ENCODE measurements at places on chromosomes 7 and 10. TPM values are rescaled to one million over a fixed set of nuclear protein-coding genes. Genes with fewer than 3 reads are reported as not detected.

The CALN1 gene
- not detected for total RNA-seq

The CNPY1 gene
- not detected for total RNA-seq

The CFAP43 gene
- total RNA-seq = not detected

The PDZD7 gene
- 0.17 TPM for total RNA-seq

The LMOD2 gene
- not detected for total RNA-seq

The OAT gene
- total RNA-seq = 37.5 TPM

The ODAD2 gene
- total RNA-seq = not detected

The CHN2 gene
- total RNA-seq = 0.70 TPM

The ARPC1A gene
- 88.0 TPM for total RNA-seq

The FGFBP3 gene
- total RNA-seq = 0.81 TPM

The ADRA2A gene
- not detected for total RNA-seq

The AZGP1 gene
- total RNA-seq = not detected

DNA sequence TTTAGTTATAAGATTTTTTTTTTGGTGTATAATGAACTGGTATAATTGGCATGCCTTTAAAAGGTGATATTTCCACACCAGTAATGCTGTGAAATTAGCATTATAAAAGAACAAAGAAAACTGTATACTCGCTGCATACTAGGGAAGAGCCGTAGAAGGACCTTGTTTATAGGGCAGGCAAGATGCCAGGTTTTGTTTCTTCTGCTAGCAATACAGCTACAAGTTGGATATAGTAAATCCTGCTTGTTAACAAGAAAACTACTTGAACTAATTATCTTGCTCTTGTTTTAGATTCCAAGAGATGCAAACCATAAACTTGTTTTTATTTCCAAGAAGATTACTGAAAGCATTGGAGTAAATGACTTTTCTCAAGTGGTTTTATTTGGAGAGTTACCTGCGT, 1.9 kb downstream of the DNAH11 start:
- DNase-seq = no peak
- H3K4me1 ChIP-seq = peaks cover 3% of the 10 kb centered on the region
- H3K27me3 ChIP-seq = peaks cover 64% of the 10 kb centered on the region
- no peak overlapping the region for H3K4me3 ChIP-seq
- H3K36me3 ChIP-seq = no peaks in the 10 kb centered on the region
- H3K27ac ChIP-seq = no peak overlapping the region

GRCh38 chr7:139985811-139986210, 76.9 kb downstream of the PARP12 start:
- H3K27me3 ChIP-seq = no peaks in the 10 kb centered on the region
- no peak for DNase-seq
- H3K27ac ChIP-seq = no peak overlapping the region
- peaks cover 12% of the 10 kb centered on the region for H3K4me1 ChIP-seq
- H3K36me3 ChIP-seq = peaks cover 4% of the 10 kb centered on the region
- no peak overlapping the region for H3K4me3 ChIP-seq

- H3K36me3 ChIP-seq = peaks cover 8% of the 10 kb centered on the region
- H3K27me3 ChIP-seq = no peaks in the 10 kb centered on the region
- no peak overlapping the region for H3K4me3 ChIP-seq
- no peak overlapping the region for H3K27ac ChIP-seq
- H3K4me1 ChIP-seq = no peaks in the 10 kb centered on the region
- no peak for DNase-seq
Measured at GRCh38 chr7:79434867-79435266, 18.6 kb downstream of the MAGI2 start.

GRCh38 chr7:69422574-69422985, 175.7 kb upstream of the AUTS2 start:
- peaks cover 17% of the 10 kb centered on the region for H3K27me3 ChIP-seq
- no peak overlapping the region for H3K4me3 ChIP-seq
- no peak for DNase-seq
- no peak overlapping the region for H3K27ac ChIP-seq
- no peaks in the 10 kb centered on the region for H3K4me1 ChIP-seq

GRCh38 chr7:2384354-2385243, 18.8 kb upstream of the CHST12 start:
- H3K27me3 ChIP-seq = no peaks in the 10 kb centered on the region
- no peak overlapping the region for H3K27ac ChIP-seq
- peak; percentile 56 for DNase-seq
- peaks cover 7% of the 10 kb centered on the region for H3K36me3 ChIP-seq
- no peaks in the 10 kb centered on the region for H3K4me1 ChIP-seq

GRCh38 chr7:88760136-88760515, 626 bp downstream of the ZNF804B start:
- H3K4me3 ChIP-seq = no peak overlapping the region
- H3K36me3 ChIP-seq = peaks cover 5% of the 10 kb centered on the region
- DNase-seq = no peak
- peaks cover 14% of the 10 kb centered on the region for H3K27me3 ChIP-seq

DNA sequence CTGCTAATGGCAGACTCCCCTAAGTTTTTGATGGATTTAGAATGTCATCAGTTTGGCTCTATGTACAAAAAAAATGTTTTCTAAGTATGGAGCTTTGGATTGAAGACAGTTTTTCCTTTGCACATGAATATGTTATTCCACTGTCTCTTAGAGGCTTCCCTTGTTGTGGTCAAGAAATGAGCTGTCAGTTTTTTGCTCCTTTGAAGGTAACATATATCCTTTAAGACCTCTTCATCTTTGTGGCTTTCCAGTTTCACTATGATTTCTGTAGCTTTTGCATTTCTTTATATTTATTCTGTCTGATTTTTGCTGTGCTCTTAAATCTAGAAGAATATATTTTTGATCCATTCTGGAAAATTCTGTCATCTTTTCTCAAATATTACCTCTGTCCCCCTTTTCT, 15.8 kb upstream of the ODAD2 start:
- H3K4me1 ChIP-seq = no peaks in the 10 kb centered on the region
- H3K36me3 ChIP-seq = no peaks in the 10 kb centered on the region
- no peak overlapping the region for H3K4me3 ChIP-seq
- H3K27ac ChIP-seq = no peak overlapping the region

GRCh38 chr7:22872096-22872807, 49.6 kb upstream of the TOMM7 start:
- H3K4me3 ChIP-seq = no peak overlapping the region
- H3K27ac ChIP-seq = no peak overlapping the region
- no peaks in the 10 kb centered on the region for H3K36me3 ChIP-seq
- no peak for DNase-seq
- no peaks in the 10 kb centered on the region for H3K27me3 ChIP-seq

DNA sequence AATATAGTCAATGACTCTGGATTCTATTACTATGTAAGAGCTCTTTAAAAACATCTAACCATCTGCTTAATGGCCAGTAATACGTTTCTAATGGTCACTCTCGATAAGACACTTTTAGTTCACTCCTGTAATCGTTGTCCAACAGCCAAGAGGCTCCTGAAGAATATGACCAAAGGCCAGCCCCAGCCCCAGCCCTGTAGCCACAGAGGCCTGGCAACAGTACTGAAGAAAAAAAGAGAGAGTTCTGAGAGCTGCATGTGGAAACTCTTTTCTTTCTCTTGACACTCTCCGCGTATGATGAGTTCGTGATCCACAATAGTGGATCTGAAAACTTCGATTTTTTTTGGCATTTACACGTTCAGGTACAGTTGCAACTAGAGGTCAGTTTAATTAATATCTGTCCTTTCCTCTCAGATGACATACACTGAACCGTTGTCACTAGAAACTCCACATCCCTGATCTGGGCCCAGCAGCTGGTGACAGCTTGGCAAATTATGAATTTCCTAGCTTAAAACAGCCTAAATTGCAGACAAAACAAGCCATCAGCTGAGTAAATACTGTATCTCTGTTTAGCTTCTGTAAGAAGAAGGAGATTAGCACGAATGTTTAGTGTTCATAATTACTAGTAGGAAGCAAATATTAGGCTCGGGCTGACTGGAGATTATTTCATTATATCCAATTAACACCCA, 456.7 kb downstream of the LRMDA start:
- no peak overlapping the region for H3K4me3 ChIP-seq
- H3K27me3 ChIP-seq = peaks cover 3% of the 10 kb centered on the region
- no peaks in the 10 kb centered on the region for H3K36me3 ChIP-seq
- no peak for DNase-seq
- no peak overlapping the region for H3K27ac ChIP-seq

DNA sequence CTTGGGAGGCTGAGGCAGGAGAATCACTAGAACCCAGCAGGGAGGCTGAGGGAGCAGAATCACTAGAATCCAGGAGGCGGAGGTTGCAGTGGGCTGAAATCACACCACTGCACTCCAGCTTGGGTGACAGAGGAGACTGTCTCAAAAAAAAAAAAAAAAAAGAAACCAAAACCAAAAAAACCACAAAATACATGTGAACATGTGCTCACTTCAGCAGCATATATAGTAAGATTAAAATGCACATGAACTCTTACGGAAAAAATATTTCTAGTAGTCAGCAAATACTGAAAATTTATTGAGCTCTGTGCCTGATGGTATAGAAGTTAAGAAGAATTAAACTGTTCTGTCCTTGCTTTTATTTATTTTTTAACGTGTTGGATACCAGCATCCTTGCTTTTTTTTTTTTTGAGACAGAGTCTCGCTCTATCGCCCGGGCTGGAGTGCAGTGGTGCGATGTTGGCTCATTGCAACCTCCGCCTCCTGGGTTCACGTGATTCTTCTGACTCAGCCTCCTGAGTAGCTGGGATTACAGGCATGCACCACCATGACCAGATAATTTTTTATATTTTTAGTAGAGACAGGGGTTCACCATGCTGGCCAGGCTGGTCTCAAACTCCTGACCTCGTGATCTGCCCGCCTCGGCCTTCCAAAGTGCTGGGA, 9.6 kb upstream of the ZNF487 start:
- H3K4me3 ChIP-seq = no peak overlapping the region
- no peaks in the 10 kb centered on the region for H3K4me1 ChIP-seq
- H3K27ac ChIP-seq = no peak overlapping the region
- H3K36me3 ChIP-seq = no peaks in the 10 kb centered on the region
- peak; percentile 32 for DNase-seq

GRCh38 chr10:6563731-6564130, 16.3 kb downstream of the PRKCQ start:
- DNase-seq = no peak
- peak overlapping the region; percentile 83 for H3K4me3 ChIP-seq
- no peaks in the 10 kb centered on the region for H3K27me3 ChIP-seq

DNA sequence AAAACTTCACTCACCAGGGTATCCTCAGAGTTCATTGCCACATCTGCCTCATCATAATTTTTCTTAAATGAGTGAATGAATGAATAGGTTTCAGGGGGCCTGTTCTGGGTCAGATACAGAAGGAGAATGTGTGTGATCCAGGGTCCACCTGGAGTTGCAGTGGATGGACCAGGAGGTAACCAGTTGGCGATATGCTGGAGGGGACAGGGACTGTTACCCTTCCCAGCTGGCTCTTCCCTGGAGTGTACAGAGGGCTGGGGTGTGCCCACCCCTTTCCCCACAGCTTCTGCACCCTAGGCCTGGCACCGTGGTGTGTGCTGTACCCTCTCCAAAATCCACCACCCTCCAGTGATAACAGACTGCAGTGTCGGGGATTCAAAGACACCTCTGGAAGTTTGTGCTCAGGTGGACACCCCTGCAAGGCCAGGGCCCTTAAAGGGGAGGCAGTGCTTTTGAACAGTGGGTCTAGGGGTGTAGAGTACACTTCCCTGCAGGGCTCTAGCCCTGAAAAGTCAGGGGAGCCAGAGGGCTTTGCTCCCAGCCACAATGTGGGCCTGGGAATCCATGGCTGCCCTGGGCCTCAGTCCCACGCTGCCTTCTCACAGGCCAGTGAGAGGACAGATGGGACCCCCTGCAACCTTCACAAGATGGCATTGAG, 134.4 kb upstream of the UNC5B start:
- peak; percentile 45 for DNase-seq
- H3K4me1 ChIP-seq = no peaks in the 10 kb centered on the region
- no peak overlapping the region for H3K27ac ChIP-seq
- no peaks in the 10 kb centered on the region for H3K27me3 ChIP-seq
- no peak overlapping the region for H3K4me3 ChIP-seq

GRCh38 chr7:107944411-107945169, 53.6 kb downstream of the DLD start:
- no peak for DNase-seq
- no peaks in the 10 kb centered on the region for H3K27me3 ChIP-seq

GRCh38 chr10:12191715-12192114, 4.0 kb downstream of the NUDT5 start:
- peak overlapping the region; percentile 51 for H3K27ac ChIP-seq
- no peaks in the 10 kb centered on the region for H3K27me3 ChIP-seq
- H3K4me1 ChIP-seq = peaks cover 47% of the 10 kb centered on the region
- H3K36me3 ChIP-seq = peaks cover 49% of the 10 kb centered on the region
- no peak for DNase-seq
- H3K4me3 ChIP-seq = peak overlapping the region; percentile 43

DNA sequence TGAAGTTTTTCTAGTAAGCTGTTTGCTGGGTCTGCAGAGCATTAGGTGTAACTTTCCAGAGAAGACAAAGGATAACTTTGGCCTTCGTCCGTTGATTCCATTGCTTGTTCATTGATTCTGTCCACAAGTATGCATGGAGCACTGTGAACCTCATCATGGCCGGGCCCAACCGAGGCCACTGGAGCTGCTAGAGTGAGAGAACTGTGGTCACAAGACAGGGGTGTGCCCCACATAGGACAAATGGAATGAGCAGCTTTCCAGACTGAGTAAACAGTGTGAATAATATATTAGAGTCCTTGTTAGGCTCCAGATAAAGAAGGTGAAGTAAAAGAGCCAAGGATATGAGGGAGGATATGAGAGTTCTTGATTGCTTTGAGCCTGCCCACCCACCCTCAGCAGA, 24.9 kb downstream of the MBL2 start:
- no peak overlapping the region for H3K4me3 ChIP-seq
- no peak overlapping the region for H3K27ac ChIP-seq
- no peaks in the 10 kb centered on the region for H3K4me1 ChIP-seq
- H3K36me3 ChIP-seq = no peaks in the 10 kb centered on the region
- no peaks in the 10 kb centered on the region for H3K27me3 ChIP-seq

DNA sequence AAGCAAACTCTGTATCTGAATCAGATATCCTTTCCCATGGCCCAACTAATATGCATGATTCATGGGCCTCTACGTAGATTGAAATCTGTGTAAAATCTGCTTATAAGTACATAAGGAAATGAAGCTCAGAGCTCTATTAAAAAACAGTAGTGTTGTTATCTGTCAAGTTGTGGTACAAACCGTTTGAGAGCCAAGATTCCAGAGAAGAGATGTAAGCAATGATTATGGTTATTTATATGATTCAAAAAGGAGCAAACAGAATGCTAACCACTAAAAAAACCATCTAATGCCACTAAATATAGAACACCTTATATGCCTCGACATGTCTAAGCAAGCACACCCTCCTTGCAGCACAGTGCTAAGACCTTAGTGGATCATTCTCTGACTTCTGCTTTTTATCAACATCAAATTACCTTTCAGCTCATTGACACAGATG, 26.6 kb downstream of the RPP38 start:
- H3K36me3 ChIP-seq = no peaks in the 10 kb centered on the region
- H3K27me3 ChIP-seq = no peaks in the 10 kb centered on the region
- peaks cover 8% of the 10 kb centered on the region for H3K4me1 ChIP-seq
- no peak for DNase-seq
- H3K4me3 ChIP-seq = no peak overlapping the region
- peak overlapping the region; percentile 29 for H3K27ac ChIP-seq

Measured in natural killer cell treated with Interleukin-12 subunit alpha and Interleukin-12 subunit beta and Interleukin-15 and Interleukin-18, amount 100 ng/mL, for 72 hours (primary cell).